T-helper 2 cell (primary cell): ENCODE measurements at places on chromosomes 12 and 14.

GRCh38 chr12:113254298-113254697 is 33.0 kb downstream of the TPCN1 start:
- no peak for DNase-seq

DNA sequence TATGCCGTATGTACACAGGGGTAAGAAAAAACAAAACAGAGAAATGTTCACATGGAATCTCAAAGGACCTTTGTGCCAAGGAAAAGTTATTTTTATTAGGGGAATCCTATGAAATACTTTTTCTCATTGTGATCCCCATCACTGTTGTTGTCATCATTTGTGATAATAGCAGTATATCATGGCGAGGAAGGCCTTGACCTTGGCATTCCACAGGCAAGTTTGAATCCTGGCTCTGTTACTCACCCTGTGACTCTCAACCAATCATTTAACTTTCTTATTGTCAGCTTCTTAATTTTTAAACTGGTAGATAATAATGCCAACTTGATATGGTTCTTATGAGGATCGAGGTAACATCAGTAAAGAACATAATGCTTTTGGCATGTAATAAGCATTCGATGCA is 142.2 kb upstream of the DDHD1 start:
- DNase-seq, result no peak

- peak; percentile 43 for DNase-seq
These were observed 679 bp downstream of the ARF6 start for GRCh38 chr14:49893309-49894213.

DNA sequence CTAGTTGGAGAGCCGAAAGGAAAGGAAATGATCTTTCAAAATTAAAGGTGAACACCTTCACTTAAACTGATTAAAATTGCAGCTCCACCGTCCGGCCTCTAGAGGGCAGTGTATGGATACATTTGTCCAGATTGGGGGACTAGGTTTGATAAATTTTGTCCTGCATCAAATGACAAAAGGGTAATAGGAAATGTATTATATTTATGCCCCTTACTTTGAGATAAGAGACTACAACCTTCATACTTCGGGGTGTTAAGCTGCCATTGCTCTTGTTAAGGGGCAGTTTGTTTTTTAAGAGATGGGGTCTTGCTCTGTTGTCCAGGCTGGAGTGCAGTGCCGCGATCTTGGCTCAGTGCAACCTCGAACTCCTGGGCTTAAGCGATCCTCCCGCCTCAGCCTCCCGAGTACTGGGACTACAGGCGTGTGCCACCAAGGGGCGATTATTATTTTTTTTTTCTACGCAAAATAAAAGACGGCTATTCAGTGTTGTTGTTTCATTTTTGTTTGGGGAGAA is 818 bp upstream of the SUOX start:
- peak; percentile 38 for DNase-seq

GRCh38 chr12:3138941-3139511 is 61.8 kb downstream of the TSPAN9 start:
- no peak for DNase-seq
